Esophagus muscularis mucosa (tissue), 4 donors: ENCODE measurements at places on chromosomes 13 and 19. TPM values are rescaled to one million over a fixed set of nuclear protein-coding genes. Genes with fewer than 3 reads are reported as not detected.
A peak's percentile ranks its signal among the peaks of the same experiment; 100 is the strongest.

DNA sequence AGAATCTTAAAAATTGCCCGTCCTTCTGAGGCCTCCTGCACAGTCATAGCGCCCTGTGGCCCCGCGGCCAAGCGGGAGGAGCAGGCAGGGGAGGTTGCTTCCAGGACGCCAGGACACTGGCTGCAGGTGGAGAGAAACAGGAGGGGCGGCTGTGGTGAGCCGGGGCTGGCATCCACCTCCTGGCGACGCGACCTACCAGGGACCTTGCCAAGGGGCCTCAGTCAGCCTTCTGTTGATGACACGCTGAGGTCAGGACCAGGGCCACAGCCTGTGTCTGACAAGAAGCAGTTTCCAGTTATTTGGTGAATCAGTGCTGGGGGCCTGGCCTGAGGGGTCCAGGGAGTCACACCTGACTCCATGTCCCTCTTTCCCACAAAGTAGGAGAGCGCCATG, 13.3 kb upstream of the MKNK2 start:
- no peak for DNase-seq

DNA sequence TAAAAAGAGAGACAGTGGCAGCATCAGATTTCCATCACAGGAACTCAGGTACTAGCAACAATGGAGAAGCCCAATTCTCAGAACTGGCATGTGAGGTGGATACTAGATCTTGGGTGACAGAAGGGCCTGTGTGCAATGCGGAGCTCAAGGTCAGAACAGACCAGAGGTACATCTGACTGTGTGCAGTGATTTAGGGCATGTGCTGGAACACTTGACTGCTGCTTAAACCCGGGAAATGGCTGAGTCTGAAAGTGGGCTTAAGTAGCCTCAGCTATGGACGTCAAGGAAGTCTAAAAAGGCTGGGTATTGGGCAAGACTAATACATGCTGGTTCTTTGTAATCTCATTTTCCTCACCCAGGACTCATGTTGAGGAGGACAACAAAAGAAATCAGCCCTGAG, 182.2 kb downstream of the LACC1 start:
- no peak for DNase-seq

DNA sequence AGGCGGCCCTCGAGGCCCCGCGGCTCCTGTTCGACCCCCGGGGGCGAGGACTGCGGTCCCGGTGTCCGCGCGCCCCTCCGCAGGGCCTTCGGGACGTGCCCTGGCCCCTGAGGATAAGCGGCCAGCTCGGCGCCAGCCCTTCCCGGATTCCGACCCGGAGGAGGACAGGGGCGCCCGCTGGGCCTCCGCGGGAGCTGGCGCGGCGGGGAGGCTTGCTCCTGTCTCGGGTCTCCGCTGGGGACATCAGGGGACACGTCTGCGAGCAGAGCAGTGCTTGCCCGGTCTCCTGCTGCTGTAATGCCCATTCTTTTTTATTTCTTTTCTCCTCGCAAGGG, 829 bp downstream of the B3GLCT start:
- DNase-seq = no peak

DNA sequence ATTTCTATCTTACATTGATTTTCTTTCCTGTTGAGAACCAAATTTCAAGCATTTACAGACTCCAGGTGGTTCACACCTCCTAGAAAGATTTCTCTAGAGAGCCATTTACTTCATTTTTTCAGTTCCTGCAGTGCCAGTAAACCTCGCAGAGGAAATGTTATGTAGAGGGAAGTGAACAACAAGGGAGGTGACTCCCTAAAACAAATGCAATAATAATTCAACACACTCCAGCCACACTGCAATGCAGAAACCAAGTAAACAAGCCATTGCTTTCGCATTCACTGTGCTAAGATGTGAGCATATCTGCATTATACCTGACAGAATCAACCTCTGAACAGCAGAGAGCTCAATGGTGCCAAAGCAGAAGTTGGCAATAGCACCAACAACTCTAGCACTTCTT, 215.1 kb downstream of the RBM26 start:
- DNase-seq = no peak

DNA sequence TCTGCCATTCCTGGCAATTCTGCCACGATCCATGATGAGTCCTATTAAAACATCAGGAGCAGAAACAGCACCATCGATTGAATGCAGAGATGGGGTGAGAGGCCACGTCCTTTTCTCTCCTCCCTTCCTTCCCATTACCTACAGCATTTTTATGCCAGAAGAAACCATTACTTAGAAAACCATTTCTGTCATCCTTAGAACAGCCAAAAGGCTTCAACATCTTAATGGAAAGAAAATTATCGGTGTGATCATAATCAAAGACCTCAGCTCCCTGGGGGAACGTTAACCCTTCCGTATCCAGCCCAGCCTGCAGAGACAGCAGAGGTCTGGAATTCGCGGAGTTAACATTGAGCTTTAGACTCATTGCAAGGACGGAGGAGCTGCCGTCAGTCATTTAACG, 56.0 kb upstream of the SIAH3 start:
- DNase-seq = no peak

- DNase-seq = no peak
Measured at GRCh38 chr19:3813473-3814392, 27.6 kb upstream of the MATK start.

- no peak for DNase-seq
Measured at GRCh38 chr19:42079886-42080763, 4.2 kb downstream of the ZNF574 start.

GRCh38 chr13:34383728-34384127, 558.3 kb upstream of the NBEA start:
- no peak for DNase-seq

DNA sequence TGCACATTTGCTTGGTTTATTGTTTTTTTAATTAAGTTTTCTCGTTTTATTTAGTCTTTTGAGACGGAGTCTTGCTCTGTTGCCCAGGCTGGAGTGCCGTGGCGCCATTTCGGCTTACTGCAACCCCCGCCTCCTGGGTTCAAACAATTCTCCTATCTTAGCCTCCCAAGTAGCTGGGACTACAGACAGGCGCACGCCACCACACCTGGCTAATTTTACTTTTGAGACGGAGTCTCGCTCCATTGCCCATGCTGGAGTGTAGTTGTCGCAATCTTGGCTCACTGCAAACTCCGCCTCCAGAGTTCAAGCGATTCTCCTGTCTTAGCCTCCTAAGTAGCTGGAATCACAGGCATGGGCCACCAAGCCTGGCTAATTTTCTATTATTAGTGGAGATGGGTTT, 1.3 kb downstream of the RPS9 start:
- DNase-seq = no peak

GRCh38 chr19:35206379-35206778, 22.2 kb downstream of the FAM187B start:
- DNase-seq = no peak

GRCh38 chr19:49555600-49556411, 24.6 kb downstream of the NOSIP start:
- DNase-seq = no peak

DNA sequence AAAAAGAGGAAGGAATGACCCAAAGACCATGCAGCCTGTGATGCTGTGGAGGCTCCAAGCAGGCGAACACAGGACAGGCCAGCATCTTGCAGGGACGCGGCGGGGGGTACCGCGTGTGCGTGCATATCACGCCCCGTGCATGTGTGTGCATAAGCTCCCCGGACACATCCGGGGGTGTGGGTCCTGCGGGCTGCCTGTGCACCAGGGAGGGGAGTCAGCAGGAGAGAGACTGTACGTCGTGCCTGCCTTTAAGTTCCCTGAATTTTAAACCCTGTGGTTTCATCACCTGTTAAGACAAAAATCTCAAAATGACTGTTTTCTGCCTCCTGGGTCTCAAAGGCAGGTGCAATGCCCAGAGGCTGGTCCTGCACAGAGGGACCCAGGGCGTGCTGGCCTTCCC, 16.6 kb downstream of the ADAT3 start:
- DNase-seq = no peak

GRCh38 chr13:75258159-75258782, 223.7 kb downstream of the TBC1D4 start:
- DNase-seq = peak; percentile 12

- no peak for DNase-seq
Measured at GRCh38 chr19:4929186-4929585, 19.9 kb downstream of the UHRF1 start.

DNA sequence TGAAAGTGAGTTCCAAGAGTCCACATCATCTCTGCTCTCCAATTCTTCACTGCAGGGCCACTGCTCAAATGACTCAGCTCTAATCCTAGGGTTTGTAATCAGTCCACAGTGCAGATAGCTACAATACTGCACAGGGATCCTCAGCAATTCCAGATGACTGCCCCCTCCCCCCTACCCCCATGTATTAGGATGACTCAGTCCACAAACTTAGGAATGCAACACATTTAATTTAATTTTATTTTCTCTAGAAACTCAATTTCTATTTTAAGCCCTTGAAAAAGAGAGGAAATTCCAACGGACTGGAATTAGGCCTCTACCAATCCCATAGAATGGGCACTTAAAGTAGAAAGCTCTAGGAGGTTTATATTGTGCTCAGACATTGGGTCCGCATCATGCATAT, 173.8 kb upstream of the SOX21 start:
- no peak for DNase-seq

DNA sequence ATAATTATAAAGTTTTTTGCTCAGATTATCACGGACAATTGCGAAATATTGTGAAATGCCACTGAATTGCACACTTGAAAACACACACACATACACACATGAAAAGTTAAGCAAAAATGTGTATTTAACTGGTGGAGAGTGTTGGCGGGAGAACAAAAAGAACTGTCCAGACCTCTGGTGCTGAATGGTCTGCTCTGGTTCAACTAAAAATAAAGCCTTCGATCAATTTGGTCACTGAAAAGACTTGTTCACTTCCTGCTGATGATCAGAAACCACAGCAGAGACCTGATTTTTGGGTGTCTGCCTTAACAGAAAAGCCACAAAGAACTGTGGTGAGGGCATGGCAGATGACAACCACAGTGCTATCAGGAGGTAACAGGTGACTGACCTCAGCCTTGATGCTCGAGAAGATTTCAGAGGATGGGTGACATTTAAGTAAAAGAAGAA, 4.0 kb upstream of the IGFL1 start:
- DNase-seq = no peak

GRCh38 chr13:111971891-111972780, 94.8 kb upstream of the SOX1 start:
- DNase-seq = no peak

DNA sequence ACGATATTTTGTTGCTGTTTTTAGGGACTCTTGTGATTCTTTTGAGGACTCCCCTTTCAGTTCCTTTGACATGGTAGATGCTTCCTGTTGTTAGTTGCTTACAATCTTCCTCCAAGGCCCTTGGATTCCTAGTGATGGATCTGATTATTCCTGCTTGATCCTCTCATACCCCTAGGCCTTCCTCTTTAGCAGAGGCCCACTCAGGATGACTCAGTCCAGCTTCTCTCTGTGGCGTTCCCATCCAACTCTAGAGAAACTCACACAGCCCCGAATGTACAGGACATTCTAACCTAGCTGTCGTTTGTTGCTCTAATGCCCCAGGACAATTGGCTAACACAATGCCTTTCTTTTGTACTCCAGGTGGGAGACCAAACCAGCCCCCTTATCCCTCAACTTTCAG, 191.4 kb downstream of the POSTN start:
- no peak for DNase-seq

DNA sequence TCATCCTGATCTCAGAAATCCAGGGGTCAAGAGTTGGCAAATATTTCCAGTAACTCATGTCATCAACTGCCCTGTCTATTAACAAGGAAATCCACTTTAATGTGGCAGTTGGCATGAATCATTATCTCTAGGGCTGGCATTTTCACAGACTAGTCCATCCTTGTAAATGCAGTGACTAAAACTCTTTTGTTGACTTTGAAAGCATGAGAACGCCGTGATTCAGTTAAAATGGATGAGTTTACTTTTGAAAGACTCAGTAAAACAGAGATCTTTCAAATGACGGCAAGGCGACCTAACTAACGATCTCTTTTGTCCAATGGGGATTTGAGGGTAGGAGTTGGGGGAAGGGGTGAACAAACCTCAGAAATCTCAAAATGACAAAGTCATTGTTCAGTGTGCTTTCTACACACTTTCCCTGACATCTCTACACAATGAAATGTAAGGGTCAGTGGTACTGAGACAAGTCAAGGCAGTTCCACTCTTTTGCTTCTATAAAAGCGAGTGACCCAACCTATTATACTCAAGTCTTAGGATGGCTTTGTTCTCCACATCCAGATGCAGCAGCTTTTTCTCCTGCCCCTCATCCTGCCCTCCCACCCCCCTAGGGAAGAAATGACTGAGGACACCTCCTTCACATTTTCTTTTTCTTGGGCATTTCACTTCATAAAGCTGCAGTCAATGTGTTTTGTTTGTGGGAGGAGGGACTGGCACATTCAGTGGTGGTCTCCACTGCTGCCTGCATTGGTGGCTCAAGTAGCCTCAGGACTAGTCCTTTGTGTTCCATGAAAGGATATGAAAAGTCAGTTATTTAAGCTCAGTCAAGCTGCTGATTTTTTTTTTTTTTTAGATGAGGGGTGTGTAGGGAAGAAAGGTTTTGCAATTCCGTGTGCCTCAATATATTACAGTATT, 200.5 kb downstream of the ABCC4 start:
- no peak for DNase-seq

- DNase-seq = no peak
Measured at GRCh38 chr19:916645-917322, 349 bp upstream of the KISS1R start.

DNA sequence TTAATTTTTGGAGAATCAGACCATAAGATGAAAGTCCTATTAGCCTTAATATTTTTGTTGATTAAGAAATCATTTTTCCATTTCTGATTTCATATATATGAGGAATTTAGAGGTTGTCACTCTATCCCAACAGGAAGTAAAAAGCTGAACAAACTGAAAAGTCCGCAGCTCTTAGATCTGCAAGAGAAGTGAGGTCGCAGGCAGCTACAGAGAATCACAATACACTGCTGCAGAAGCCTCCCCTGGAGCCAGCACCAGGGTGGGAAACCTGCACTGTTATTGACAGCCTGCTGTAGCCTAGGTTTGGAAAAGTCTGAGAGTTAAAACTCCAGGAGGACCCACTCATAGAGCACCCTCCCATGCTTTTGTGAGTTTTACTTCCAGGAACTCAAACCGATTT, 29.9 kb downstream of the TNFRSF19 start:
- DNase-seq = no peak

GRCh38 chr19:2315818-2316353, 7.9 kb upstream of the LINGO3 start:
- DNase-seq = peak; percentile 94

DNA sequence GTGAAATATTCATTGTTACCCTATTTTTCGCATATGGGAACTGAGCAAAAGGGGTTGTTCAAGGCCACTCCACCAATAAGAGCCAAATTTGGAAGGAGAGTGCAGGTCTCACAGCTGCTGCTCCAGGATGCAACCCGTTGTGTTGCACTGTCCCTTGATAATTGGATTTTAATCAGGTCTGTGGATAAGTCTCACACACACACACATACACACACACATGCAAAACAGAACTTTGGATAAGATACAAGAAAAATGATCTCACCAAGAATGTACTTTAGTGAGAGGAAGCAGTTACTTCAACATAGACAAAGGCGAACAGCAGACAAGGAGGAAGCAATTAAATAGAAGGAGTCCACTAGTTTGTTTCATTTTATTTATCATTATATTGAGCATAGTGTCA, 127.3 kb upstream of the EDNRB start:
- no peak for DNase-seq

- no peak for DNase-seq
Measured at GRCh38 chr13:101917833-101918661, 465.6 kb downstream of the ITGBL1 start.

- DNase-seq = peak; percentile 53
Measured at GRCh38 chr19:35212241-35212640, 16.3 kb downstream of the FAM187B start.

The LIM2 gene
- total RNA-seq = not detected

The RFPL4A gene
- total RNA-seq = not detected

The FBXW9 gene
- 10.6 TPM for total RNA-seq

The COL4A2 gene
- 931 TPM for total RNA-seq

The DIAPH3 gene
- 0.65 TPM for total RNA-seq

The KLHL1 gene
- total RNA-seq = under 0.01 TPM
